ENCODE measurements at places on chromosomes 4 and X. TPM values are rescaled to one million over a fixed set of nuclear protein-coding genes. Genes with fewer than 3 reads are reported as not detected.

- no peak for DNase-seq
- H3K27me3 ChIP-seq = no peaks in the 10 kb centered on the region
Observed at GRCh38 chr4:174714393-174715211, 114.4 kb downstream of the GLRA3 start.

- peak; percentile 30 for DNase-seq
- H3K4me1 ChIP-seq = no peaks in the 10 kb centered on the region
- H3K4me3 ChIP-seq = no peak overlapping the region
Observed at GRCh38 chr4:2263926-2264321, 2.0 kb upstream of the MXD4 start.

- no peak overlapping the region for H3K4me3 ChIP-seq
- H3K4me1 ChIP-seq = no peaks in the 10 kb centered on the region
- no peaks in the 10 kb centered on the region for H3K36me3 ChIP-seq
- DNase-seq = peak; percentile 8
- H3K27me3 ChIP-seq = no peaks in the 10 kb centered on the region
- H3K27ac ChIP-seq = no peak overlapping the region
Observed at GRCh38 chr4:1593458-1593857, 90.7 kb downstream of the FAM53A start.

GRCh38 chr4:87947381-87948160 lies 27.9 kb upstream of the SPP1 start:
- no peak overlapping the region for H3K4me3 ChIP-seq
- no peak overlapping the region for H3K27ac ChIP-seq
- no peak for DNase-seq
- no peaks in the 10 kb centered on the region for H3K4me1 ChIP-seq
- H3K36me3 ChIP-seq = no peaks in the 10 kb centered on the region

GRCh38 chrX:44898411-44899221 lies 25.6 kb downstream of the KDM6A start:
- H3K36me3 ChIP-seq = no peaks in the 10 kb centered on the region
- H3K4me3 ChIP-seq = no peak overlapping the region
- no peak overlapping the region for H3K27ac ChIP-seq
- H3K4me1 ChIP-seq = no peaks in the 10 kb centered on the region

DNA sequence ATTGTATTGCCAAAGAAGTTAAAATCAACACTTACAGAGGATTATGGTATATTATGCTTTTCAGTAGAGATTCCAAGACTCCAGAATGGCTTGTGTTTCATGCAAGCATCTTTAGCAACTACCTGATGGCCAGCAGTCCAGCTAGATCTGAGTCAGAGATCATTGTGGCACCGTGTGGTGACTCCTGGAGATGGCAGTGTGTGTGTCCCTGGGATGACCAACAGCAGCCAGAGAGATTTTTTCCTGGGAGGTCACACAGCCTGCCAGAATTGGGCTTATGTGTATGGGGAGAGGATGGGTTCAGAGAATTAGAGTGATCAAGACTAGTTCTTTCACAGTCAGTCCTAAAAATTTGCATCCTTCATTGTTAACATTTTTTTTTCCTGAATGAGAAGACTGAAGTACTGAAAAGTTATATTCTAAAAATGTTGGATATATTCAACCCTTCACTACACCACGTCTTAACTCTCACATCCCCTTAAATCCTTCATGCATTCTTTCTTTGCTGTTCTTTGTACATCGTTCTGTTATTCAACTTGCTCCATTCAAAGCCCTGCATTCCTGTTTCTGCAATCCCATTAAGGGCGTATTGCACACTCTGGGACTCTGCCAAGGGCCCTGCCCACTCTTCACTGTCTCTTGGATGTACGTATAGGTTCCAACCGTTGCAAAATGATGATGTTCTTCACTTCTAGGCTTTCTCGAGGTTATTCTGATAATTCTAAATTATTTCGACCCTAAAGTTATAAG lies 12.4 kb downstream of the TENM3 start:
- H3K4me1 ChIP-seq = no peaks in the 10 kb centered on the region
- H3K36me3 ChIP-seq = no peaks in the 10 kb centered on the region
- no peak for DNase-seq
- no peaks in the 10 kb centered on the region for H3K27me3 ChIP-seq

GRCh38 chr4:31917334-31917733 lies 1197.2 kb downstream of the PCDH7 start:
- H3K36me3 ChIP-seq = no peaks in the 10 kb centered on the region
- H3K27me3 ChIP-seq = no peaks in the 10 kb centered on the region
- no peak overlapping the region for H3K27ac ChIP-seq
- H3K4me1 ChIP-seq = no peaks in the 10 kb centered on the region

DNA sequence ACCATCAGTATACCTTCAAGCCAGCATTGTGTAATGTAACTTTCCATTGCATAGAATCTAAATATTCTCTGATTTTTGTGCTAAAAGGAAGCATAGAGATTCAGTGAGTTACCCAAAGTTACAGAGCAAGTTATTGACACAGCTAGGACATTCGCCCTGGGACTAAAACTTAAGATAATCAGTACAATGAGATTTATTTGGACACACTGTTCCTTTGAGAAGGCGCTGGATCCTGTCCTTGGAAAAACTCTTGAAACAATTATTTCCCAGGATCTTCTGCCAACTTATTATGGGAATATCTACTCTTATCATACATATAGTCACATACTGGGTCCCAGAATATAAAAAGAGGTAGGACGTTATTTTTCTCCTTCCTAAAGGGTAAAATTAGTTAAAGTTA lies 392.0 kb downstream of the UBE2NL start:
- DNase-seq = no peak
- H3K36me3 ChIP-seq = no peaks in the 10 kb centered on the region
- H3K27me3 ChIP-seq = no peaks in the 10 kb centered on the region
- no peak overlapping the region for H3K27ac ChIP-seq
- no peaks in the 10 kb centered on the region for H3K4me1 ChIP-seq
- H3K4me3 ChIP-seq = no peak overlapping the region

GRCh38 chr4:122577189-122577553 lies 43.7 kb downstream of the IL21 start:
- no peaks in the 10 kb centered on the region for H3K36me3 ChIP-seq
- H3K4me3 ChIP-seq = no peak overlapping the region

RIPPLY1 gene
- total RNA-seq = not detected

All from aorta (tissue), 5 donors.